ENCODE measurements at places on chromosomes 7 and 10. TPM values are rescaled to one million over a fixed set of nuclear protein-coding genes. Genes with fewer than 3 reads are reported as not detected.

SEMA3C gene
- 60.8 TPM for total RNA-seq

ENTPD1 gene
- 14.7 TPM for total RNA-seq

INA gene
- total RNA-seq: 0.08 TPM

SNX10 gene
- total RNA-seq: 1.3 TPM

GRID1 gene
- total RNA-seq: 3.0 TPM

PLXNA4 gene
- 12.8 TPM for total RNA-seq

GNG11 gene
- 14.3 TPM for total RNA-seq

SMNDC1 gene
- total RNA-seq: 25.8 TPM

ZNF438 gene
- 12.5 TPM for total RNA-seq

LDB3 gene
- total RNA-seq: 1,178 TPM

PSTK gene
- total RNA-seq: 2.3 TPM

IFIT2 gene
- total RNA-seq: 4.3 TPM

ST8SIA6 gene
- 6.9 TPM for total RNA-seq

CFAP70 gene
- 1.4 TPM for total RNA-seq

EIF4EBP2 gene
- 69.8 TPM for total RNA-seq

PARD3 gene
- 36.7 TPM for total RNA-seq

PGAM2 gene
- 322 TPM for total RNA-seq

PPP1R3C gene
- total RNA-seq: 212 TPM
